Activated naive CD8-positive, alpha-beta T cell treated with anti-CD3 and anti-CD28 coated beads, Interleukin-2, amount 50 U/mL, for 24 hours (primary cell): ENCODE measurements at places on chromosomes 7 and 10.

DNA sequence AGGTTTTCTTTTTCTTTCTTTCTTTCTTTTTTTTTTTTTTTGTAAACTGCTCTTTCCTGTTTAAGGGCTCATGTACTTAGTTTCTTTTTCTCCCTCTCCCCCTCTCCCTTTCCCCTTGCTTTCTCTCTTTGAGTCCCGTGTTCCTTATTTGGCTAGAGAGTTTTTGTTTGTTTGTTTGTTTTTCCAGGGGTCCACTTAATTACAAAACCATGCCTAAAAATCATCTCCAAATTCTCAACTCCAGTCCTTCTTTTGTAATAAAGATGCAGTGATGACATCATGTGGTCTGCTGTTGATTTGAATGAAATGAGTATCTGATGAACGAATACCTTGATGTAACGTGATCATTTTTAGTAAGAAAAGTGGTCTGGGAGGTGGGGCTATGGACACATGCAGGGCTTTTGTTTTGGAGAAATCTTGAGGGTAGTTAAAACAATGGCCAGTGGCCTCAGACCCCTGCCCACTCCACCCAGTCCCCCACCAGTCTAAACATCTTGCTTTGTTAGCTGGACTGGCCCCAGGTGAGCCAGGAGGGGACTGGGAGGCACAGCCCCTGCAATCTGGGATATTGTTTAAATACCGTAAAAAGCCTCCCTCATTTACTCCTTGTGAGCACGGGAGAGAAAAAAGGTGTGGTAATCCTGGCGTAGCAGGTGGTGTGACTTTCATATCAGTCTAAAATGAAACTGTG lies 165.7 kb downstream of the LRMDA start:
- H3K4me1 ChIP-seq = no peaks in the 10 kb centered on the region
- H3K36me3 ChIP-seq = no peaks in the 10 kb centered on the region
- no peak for DNase-seq
- no peak overlapping the region for H3K27ac ChIP-seq

DNA sequence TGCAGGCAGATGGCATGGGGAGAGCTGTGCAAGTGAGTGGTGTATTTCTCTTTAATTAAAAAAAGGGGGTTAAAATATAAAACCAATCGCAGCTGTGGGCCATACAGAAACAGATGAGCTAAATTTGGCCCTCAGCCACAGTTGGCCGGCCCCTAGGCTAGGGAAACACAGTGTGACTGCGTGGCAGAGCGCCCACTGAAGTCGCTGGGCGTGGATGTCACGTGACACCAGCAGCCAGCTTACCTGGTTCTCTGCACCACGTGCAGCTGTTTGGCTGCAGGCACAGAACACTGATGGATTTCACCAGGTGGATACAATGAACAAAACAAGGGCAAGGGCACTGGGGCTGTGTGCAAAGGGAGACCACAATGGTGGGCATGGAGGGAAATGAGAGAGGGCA lies 119.3 kb upstream of the ZNF746 start:
- DNase-seq = no peak
- no peaks in the 10 kb centered on the region for H3K27me3 ChIP-seq

DNA sequence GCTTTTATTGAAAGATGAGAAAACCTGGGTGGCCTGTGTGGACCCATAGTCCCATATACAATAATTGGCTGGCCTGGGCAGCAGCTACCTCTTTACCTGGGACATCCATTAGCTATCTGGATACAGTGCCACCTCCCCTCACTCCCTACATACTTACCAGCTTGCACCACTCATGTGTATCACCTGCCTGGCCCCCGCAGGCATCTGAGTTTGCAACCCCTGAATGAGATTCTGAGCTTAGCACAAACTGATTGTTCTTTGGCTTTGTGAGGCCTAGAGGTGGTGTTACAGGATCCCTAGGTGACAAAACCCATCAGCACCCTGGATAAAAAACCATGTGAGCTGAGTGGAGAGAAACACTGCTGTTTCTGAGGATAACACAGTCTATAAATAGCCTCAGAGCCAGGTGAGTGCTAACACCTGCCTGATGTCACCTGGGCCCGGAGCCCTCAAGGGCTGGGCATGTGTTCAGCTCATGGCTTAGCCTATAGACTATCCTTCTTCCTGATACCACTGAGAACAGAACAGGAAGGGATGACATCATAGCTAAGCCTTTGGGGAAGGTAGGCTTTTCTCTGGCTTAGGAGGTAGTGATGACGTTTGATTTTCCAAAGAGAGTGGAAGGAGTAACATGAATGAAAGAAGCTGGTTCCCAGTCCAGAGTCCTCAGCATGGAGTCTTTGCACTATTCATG lies 2.6 kb upstream of the PPIF start:
- no peak for DNase-seq
- peaks cover 16% of the 10 kb centered on the region for H3K36me3 ChIP-seq
- no peak overlapping the region for H3K27ac ChIP-seq
- peaks cover 19% of the 10 kb centered on the region for H3K4me1 ChIP-seq
- H3K27me3 ChIP-seq = no peaks in the 10 kb centered on the region

GRCh38 chr10:23291551-23292334 lies 52.9 kb downstream of the C10orf67 start:
- peaks cover 20% of the 10 kb centered on the region for H3K27me3 ChIP-seq
- DNase-seq = no peak
- H3K36me3 ChIP-seq = no peaks in the 10 kb centered on the region
- no peak overlapping the region for H3K4me3 ChIP-seq

DNA sequence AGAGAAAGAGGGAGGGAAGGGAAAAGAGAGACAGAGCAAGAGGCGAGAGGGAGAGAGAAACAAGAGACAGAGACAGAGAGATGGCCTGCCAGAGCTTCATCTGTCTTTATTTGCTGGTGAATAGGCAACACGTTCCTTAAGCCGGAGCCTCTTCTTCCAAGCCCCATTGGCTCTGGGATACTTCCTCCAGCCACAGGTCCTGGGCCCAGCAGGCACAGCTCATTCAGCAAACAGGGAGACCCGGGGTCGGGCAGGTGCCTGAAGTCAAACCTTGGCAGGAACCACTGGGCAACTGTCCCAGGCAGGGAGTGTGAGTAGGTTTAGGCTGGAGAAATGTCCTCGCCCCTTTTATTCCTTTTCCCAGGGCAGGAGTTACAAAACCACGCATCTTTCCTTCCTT lies 68.2 kb downstream of the MYL10 start:
- H3K4me3 ChIP-seq = no peak overlapping the region
- no peak overlapping the region for H3K27ac ChIP-seq
- no peaks in the 10 kb centered on the region for H3K36me3 ChIP-seq
- no peaks in the 10 kb centered on the region for H3K4me1 ChIP-seq
- no peak for DNase-seq

- H3K27ac ChIP-seq = peak overlapping the region; percentile 68
- H3K4me1 ChIP-seq = peaks cover 40% of the 10 kb centered on the region
- no peaks in the 10 kb centered on the region for H3K27me3 ChIP-seq
Measured at GRCh38 chr10:43386981-43387677, 15.7 kb downstream of the FXYD4 start.

DNA sequence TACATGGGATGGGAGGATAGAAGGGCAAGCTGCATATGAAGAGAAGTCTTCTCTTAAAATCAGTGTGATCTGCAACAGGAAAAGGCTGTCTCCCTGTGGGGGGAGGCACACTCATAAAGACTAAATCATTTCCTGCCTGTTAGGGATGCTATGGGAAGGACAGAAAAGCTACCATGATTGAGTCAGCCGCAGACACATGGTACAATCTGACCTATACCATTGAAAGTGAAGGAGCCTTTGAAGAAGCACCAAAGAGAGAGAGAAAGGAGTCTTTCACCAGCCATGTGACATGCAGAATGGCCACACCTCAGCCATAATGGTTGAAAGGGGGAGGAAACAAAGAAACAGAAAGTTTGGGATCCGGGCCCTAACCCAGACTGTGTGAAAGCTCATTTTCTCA lies 29.1 kb downstream of the NUDCD3 start:
- peak overlapping the region; percentile 67 for H3K4me3 ChIP-seq
- peaks cover 79% of the 10 kb centered on the region for H3K4me1 ChIP-seq
- H3K27me3 ChIP-seq = no peaks in the 10 kb centered on the region
- peaks cover 44% of the 10 kb centered on the region for H3K36me3 ChIP-seq

- no peaks in the 10 kb centered on the region for H3K36me3 ChIP-seq
- no peak overlapping the region for H3K4me3 ChIP-seq
- DNase-seq = no peak
- no peaks in the 10 kb centered on the region for H3K4me1 ChIP-seq
Measured at GRCh38 chr10:132973903-132974241, 31.5 kb upstream of the CFAP46 start.

DNA sequence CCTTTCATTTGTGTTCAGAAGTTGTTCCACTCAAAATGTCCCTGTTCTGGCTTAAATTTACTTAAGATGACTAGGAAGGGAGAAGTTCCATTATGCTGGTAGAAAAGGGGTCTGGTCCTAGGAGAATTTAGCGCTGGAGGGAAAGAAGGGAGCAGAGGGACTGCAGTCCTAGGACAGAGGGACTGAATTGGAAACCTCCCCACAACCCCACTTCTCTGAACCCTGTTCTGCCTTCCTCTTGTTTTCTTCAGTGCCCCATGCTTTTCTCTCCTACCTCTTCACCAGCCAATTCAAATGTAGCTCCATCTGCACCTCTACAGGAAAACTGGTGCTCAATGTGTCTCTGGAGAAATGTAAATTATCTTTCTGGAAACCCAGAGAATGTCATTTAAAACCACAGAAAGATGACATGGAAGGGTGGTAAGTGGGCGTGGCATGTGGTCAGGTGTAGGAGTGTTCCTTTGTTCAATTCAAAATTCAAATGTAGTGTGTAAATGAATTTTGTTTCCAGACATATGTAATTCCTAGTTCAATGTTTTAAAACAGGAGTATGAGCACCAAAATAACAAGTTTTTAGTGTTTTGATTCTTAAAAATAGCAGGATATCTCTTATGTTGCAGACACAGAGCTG lies 24.0 kb upstream of the RHOBTB1 start:
- H3K4me1 ChIP-seq = peaks cover 26% of the 10 kb centered on the region
- peaks cover 10% of the 10 kb centered on the region for H3K27me3 ChIP-seq
- H3K36me3 ChIP-seq = no peaks in the 10 kb centered on the region
- peak overlapping the region; percentile 50 for H3K27ac ChIP-seq
- peak; percentile 27 for DNase-seq

GRCh38 chr7:47609803-47610452 lies 28.0 kb upstream of the TNS3 start:
- no peaks in the 10 kb centered on the region for H3K36me3 ChIP-seq
- H3K27ac ChIP-seq = no peak overlapping the region
- H3K27me3 ChIP-seq = no peaks in the 10 kb centered on the region
- H3K4me1 ChIP-seq = no peaks in the 10 kb centered on the region
- DNase-seq = no peak

DNA sequence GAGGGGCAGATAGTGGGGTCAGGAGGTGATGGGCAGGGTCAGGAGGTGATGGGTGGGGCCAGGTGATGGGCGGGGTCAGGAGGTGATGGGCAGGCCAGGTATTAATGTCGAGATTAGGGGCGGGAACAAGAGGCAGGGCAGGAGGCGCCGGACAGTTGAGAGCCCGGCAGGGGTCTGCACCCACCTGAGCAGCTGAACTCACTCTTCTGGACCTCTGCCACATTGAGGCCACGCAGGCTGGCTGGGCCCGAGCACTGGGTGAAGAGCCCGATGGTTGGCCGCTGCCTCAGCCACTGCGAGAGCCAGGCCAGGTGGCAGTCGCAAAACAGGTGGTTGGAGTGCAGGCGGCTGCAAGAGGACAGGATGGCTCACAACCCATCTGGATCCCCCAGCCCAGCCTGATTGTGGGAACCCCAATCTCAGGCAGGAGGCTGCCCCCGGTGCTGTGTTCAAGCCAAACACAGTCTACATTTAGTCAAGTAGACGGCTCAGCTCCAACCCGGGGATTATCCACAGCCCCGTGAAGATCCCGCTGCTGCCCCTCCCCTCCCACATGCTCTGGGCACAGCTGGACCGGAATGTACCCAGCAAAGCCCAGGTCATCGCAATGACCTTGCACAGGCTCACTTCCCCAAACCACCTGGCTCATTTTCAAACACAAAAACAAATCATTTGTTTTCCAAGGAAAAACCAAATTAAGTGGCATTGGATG lies 122.3 kb downstream of the SLIT1 start:
- no peak overlapping the region for H3K27ac ChIP-seq
- H3K27me3 ChIP-seq = peaks cover 7% of the 10 kb centered on the region
- H3K4me1 ChIP-seq = no peaks in the 10 kb centered on the region
- H3K36me3 ChIP-seq = no peaks in the 10 kb centered on the region
- no peak overlapping the region for H3K4me3 ChIP-seq
- no peak for DNase-seq

GRCh38 chr7:118311121-118311836 lies 86.8 kb downstream of the ANKRD7 start:
- H3K27ac ChIP-seq = no peak overlapping the region
- peaks cover 2% of the 10 kb centered on the region for H3K36me3 ChIP-seq
- peaks cover 19% of the 10 kb centered on the region for H3K4me1 ChIP-seq
- no peak for DNase-seq

- H3K36me3 ChIP-seq = peaks cover 11% of the 10 kb centered on the region
- no peak overlapping the region for H3K27ac ChIP-seq
- no peak overlapping the region for H3K4me3 ChIP-seq
- H3K4me1 ChIP-seq = no peaks in the 10 kb centered on the region
Measured at GRCh38 chr7:156979007-156979606, 29.6 kb downstream of the NOM1 start.
